ENCODE measurements at places on chromosomes 7 and 10.

GRCh38 chr10:51471271-51471670 lies 228.1 kb downstream of the CSTF2T start:
- DNase-seq: no peak

GRCh38 chr7:46960970-46961369 lies 620.9 kb downstream of the TNS3 start:
- no peak for DNase-seq

DNA sequence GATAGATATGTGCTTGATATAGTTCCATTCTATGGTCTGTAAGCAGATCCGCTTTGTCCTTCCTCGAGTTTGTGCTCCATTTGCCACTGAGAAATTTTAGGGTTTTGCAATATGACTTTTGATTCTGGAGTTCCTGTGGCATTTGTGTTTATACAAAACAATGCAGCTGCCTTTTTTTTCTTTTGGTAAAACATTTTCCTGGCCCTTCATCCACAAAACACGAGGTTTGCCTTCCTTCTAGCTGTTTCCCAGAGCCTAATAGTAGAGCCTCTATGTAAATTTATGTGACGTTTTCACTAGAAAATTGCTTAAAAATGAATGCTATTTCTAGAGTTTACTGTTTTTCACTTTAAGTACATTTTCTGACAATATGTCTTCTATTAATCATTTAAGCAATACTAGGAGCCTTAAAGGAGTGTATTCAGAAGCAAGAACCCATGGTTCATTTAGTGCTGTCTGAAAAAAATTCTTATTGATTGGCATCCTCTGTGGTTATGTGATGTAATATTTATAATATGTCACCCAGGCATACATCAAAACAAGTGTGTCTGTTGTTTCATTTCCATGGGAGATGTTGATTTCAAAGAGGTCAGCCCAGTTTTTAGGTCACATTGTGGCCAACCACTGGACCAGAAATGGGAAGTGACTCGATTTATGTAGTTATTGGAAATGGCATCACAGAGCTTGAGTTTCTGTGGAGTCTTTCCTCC lies 618.3 kb downstream of the LRMDA start:
- peak; percentile 33 for DNase-seq

GRCh38 chr10:31625566-31625965 lies 303.1 kb downstream of the ARHGAP12 start:
- no peak for DNase-seq

DNA sequence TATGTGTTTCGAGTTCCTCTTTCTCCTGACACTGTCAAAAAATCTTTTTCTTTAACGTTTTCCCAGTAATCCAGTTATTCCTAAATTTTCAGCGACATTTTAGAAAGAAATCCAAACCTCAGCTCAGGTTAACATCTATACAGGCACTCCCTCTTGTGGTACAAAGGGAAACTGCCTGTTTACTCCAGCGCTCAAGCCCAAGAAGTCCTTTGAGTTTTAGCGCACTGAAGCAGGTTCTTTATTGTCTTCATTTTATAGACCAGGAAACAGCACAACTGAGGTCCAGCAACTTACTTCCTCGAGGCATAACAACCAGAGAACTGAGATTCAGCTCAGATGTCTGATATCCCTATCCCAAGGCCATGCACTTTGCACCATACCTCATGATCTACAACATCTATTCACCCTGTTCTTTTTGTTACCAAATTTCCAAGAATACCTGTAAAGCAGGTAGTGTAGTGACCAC lies 287.2 kb upstream of the MKLN1 start:
- peak; percentile 58 for DNase-seq

DNA sequence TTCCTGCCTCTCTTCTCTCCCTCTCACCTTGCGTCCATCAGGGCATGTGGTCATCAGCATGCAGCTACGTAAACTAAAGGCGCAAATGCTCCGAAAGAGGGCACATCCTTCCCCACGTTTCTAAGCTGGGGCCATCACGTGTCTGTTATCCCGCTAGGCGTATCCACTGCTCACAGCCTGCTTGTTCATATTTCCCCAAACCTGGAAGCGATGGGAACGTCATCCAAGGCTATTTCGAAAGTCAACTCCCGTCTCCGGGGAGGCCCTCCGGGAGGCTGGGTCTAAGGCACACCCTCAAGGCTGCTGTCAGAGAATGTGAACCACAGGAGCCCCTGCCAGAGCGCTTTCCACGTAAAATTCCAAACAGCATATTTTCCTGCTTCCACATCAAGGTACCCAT lies 199.2 kb downstream of the DIP2C start:
- no peak for DNase-seq

GRCh38 chr10:129972966-129973673 lies 9.0 kb upstream of the EBF3 start:
- DNase-seq: no peak

DNA sequence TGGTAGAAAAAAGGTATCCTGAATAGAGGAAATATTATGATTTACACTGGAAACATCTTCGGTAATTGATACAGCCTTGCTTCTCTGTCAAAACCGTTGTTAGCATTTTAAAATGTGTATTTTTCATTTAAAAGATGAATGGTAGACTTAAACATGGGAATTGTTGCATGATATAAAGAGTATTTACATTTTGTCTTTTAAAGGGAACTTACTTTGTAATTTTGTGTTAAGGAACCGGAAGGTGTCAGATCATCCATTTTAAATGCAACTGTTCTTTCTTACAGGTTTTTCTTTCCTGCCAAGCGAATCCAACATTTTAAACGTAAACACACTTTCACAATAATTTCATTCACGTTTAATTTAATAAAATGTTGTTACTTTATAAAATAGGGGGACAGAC lies 1.8 kb upstream of the IGF2BP3 start:
- DNase-seq: no peak

- no peak for DNase-seq
Measured at GRCh38 chr7:133429371-133429770, 176.5 kb downstream of the EXOC4 start.

DNA sequence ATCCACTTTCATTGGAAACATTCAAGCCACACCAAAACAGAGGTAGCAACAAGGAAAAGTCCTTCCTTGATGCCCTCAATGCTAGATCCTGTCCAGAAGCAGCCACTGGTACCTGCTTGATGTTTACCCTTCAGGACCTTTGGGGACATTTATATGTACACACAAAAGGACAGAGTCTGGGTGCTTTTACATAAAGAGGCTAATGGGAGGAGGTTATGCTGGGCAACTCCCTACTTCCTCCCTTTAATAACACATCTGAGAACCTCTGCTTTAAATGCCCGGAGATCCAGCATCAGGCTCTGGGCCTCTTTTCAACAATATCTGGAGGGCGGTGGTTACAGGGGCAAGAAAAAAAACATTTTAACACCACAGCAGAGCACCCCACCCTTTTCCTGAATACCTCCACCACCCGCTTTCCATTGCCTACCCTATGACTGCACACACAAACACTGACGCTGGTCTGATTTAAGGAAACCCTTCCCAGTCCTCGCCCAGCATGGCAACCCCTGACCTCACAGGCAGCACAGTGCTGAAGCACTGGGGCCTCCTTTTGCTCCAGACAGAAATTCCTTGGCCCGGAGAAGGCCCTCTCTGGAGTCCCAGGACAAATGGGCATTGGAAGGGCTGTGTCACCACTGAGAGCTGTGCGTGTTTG lies 39.3 kb upstream of the DUSP5 start:
- DNase-seq: peak; percentile 28

DNA sequence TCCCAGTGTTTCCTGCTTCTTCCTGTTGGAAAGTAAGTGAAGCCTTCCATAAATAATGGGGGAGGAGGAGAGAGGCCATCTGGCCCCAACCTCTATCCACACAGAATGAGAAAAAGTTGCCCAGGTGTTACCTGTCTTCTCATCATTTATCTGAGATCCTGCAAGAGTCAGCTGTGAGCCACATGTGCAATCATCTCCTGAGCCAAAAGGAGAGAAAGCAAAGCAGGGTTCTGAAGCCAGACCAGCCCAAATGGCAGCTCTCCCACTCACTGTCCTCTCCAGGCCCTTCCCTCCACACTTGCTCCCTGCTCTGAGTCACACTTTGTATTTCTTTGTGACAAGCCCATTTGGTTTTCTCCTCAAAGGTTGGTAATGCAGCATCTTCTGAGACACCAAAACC lies 65.9 kb downstream of the FAM204A start:
- no peak for DNase-seq

GRCh38 chr7:49885593-49886285 lies 112.3 kb downstream of the VWC2 start:
- DNase-seq: no peak

GRCh38 chr10:79397575-79398303 lies 47.7 kb downstream of the ZCCHC24 start:
- no peak for DNase-seq

GRCh38 chr10:103040418-103040817 lies 122.3 kb downstream of the CNNM2 start:
- DNase-seq: no peak

DNA sequence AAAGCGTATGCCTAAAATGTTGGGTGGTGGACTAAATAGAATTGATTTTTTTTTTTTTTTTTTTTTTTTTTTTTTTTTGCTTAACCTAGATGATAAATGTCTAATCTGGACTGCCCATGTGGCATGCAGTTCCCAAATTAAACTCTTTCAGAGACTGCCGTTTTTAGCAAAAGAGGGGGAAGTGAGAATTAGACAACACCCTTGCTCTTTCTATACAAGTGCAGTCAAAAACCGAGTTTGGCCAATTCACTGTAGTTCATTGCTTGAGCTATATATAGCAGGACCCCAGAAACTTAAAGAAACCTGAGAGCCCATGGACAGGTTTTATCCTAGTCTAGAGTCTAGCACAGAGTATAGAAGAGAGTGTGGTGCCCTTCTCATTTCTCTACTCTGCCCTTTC lies 141.9 kb downstream of the GRM3 start:
- no peak for DNase-seq

DNA sequence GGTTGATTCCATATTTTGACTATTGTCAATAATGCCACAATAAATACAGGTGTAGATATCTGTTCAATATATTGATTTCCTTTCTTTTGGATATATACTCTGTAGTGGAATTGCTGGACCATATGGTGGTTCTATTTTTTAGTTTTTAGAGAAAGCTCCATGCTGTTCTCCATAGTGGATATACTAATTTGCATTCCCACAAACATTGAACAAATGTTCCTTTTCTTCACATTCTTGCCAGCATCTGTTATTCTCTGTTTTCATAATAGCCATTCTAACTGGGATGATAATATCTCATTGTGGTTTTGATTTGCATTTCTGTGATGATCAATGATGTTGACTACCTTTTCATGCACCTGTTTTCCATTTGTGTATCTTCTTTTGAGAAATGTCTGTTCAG lies 973.7 kb downstream of the REEP3 start:
- DNase-seq: no peak

DNA sequence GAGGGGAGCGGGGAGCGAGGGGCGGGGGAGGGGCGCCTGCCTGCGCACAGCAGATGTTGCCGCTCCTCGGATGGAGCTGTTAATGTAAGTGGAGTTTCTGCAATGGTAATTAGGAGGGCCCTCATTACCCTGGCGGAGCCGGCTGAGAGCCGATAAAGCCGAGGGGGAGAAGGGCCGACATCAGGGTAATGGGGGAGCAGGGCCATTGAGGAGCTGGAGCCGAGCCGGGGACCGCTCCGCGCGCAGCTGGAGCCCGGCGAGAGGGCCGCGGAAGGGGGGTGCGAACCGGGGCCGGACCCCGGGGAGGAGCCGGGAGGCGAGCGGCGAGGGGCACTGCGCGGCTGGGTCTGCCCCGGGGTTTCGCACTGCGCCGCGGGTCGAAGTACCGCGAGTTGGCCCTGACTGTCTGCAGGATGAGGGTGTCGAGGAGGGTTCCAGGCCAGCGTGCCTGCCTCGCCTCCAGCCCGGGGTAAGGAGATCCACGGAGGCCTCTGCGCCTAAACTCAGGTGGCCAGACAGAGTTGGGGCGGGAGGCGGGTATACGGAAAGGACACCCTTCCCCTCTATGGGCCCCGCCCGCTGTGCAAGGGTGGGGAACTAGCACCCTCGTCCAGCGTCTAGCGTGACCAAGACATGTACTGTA lies 55.0 kb upstream of the LBX1 start:
- no peak for DNase-seq

- DNase-seq: no peak
Measured at GRCh38 chr7:69847921-69848612, 249.8 kb downstream of the AUTS2 start.

DNA sequence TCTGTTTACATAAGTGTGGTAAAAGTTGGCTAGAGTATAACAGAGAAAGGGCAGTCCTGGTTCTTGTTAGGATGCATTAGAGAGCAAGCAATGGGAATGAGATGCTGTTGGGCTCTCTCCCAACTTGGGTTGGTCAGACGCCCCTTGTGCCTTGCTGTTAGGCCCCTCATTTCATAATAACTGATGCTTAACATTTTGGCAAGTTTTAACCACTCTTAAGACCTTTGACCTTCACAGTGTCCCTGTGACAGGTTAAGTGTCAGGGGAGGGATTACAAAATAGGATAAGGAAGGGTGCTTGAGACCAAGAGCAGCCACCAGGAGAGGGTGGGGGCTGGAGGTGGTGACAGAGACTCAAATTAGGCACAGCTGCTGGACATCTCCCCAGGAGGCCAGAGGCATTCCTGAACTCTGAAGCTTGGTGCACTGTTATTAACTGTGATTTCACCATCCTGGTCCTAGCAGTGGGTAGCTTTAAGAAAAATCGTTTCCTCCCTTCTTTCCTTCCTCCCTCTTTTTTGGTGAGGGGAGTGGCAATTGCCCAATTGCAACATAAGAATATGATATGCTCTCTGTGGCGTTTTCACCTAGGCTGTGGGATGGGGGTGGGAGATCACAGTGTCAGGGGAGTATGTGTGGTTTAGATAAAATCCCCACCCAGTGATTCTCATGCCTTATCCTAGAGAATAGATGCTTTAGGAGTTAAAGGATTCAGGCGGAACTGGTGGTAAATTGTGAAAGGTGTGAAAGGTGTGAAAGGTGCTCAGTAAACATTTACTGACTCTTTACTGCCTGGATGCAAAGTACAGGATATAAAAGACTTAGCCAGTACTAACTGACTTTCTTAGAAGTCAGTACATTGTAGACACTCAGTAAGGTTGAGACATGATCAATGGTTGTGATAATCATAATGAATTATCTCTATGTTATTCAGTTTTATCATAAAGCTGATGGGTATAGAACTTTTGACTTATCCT lies 270.5 kb downstream of the BICC1 start:
- no peak for DNase-seq
